ENCODE measurements at places on chromosomes 5 and 9. TPM values are rescaled to one million over a fixed set of nuclear protein-coding genes. Genes with fewer than 3 reads are reported as not detected.

DNA sequence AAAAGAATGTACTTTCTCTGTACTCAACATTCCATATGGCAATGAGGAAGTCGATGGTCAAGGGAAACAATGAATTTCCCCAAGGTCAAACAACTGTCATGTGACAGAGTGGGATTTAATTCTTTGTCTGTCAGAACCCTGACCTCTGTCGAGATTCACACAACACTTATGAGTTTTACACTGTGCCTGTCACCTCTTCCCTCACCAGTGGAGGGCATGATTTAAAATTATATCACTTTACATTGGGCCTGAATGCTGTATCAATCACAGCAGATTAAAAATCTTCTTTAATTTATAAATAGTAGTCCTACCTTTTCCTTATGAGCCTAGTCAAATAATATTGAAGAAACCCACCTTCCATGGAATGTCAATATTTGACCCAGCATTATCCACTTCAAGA is 276.7 kb downstream of the CDH10 start:
- no peak for DNase-seq

- DNase-seq, result no peak
Observed at GRCh38 chr5:149274939-149275338, 3.3 kb downstream of the AFAP1L1 start.

RALGDS gene
- 152 TPM for total RNA-seq

TMC1 gene
- total RNA-seq, result not detected

TMEM174 gene
- not detected for total RNA-seq

GRCh38 chr9:86126998-86127972 is 27.9 kb upstream of the GOLM1 start:
- DNase-seq, result no peak

DNA sequence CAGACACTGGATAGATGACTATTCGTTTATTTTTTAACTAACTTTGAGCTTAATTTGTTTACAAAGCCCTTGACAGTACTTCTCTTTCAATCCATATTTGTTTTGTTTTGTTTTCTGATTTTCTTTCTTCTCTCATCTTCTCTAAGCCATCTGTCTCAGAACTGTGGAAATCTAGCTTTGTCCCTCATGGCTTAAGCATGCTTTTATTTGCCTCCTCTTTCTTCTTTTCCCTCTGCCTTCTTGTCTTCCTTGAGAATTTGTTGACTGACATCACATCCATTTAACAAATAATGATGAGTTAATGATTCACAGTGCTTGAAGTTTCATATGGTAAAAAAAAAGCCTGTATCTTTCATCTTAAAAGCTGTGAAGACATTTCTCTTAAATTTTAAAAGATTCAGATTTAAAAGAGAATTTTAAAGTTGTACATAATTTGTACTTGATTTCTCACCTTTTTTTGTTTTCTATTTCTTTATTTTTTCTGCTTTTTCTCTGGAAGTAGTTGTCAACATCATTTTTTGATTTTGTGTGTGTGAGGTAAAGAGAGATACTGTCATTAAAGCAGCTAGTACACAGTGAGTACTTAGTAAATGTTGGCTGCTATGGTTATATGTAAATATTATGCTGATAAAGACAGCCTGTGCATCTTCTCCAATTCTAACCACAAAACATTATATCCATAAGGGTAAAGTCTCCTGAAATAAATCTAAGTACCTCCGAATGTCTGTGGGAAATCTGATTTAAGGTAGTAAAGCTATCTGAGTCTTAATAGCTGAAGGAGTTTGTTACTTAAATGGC is 13.9 kb upstream of the SGCD start:
- no peak for DNase-seq

CDHR2 gene
- total RNA-seq, result 1.6 TPM

GRCh38 chr9:14500705-14501104 is 186.8 kb upstream of the NFIB start:
- no peak for DNase-seq

All from T-cell (primary cell).